OCI-M1 (cell line): ENCODE measurements at places on chromosomes 12 and 14.

DNA sequence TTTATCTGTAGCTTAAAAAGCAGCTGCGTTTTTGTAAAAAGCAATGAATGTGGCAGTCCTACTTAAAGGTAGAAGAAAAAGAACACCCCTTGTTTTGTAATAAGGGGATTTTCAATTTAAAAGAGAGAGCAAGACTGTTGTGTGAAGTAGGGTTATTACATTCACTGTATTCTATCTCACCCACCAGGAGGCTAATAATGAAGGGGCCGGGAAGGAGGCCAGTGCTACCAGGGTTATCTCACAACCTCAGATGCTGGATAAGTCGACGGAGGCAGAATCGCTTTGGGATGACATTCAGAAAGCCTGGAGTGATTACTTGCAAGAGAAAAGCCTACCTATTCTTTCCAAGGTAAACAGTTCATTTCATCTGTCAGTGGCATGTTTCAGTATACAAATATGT lies 97.7 kb downstream of the RMST start:
- no peak for DNase-seq

DNA sequence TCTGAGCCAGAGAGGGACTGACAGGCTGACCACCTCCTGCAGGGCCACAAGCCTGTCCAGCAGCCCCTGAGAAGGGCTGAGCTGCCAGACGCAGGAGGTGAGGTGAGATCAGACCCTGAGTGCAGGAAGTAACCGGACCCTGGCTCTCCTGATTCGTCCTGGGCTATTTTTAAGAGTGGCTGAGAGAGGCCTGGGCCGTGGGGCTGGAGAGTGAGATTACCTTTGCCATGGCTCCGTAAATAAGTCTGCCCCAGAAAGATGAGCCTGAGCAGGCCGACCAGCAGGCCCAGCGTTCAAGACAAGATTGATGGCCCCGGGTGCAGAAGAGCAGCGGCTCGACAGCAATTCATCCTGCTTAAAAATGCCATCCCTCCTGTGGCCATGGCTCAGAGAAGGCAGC lies 54.2 kb downstream of the SPTB start:
- no peak for DNase-seq

GRCh38 chr12:52433501-52434080 lies 580 bp downstream of the KRT75 start:
- DNase-seq: no peak

DNA sequence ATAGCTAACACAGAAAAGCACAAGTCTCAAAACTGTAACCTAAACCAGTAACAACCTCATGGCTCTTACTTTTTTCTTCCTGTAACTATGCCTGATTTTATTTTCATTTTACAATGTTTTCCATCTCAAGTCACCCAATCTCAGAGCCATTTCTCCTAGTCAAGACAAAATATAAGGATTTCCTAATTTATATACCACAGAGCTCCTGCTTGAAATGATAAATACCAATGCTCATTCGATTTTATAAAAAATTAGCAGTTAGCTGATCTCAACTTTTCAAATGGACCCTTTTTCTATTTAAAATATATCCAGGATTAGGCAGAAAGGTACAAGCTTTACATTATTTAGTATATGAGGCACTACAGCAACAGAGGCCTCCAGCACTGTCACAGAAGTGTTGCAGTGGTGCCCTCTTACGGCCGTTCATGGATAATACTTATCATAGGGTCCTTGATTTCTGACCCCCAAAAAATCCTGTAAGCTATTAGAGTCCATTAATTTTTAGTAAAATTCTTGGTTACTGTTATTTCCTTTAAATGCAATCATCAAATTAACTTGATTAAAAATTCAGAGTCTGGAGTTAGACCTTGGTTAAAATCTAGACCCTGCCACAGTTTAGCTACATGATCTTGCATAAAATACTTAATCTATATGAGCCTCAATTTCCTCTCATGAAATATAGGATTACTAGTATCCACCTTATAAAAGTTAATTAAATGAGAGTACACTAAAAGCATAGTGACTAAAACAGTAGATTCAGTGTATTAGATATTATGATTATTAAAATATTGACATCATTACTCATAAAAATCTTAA lies 68.3 kb downstream of the SEC23A start:
- DNase-seq: peak; percentile 39

- no peak for DNase-seq
Measured at GRCh38 chr12:69433653-69434052, 36.5 kb upstream of the FRS2 start.

- no peak for DNase-seq
Measured at GRCh38 chr12:51726931-51727330, 121.6 kb downstream of the FIGNL2 start.

DNA sequence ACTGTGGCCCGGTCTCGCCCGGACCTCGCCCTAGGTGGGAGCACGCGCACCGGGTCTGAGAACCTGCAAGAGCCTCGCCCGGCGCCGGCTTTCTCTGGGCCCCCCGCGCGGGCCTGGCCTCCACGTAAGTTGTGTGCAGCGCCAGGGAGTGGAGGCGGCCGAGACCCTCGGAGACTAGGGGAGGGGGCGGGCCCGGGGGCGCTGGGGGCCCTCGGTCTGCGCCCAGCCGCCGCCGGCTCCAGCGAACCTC lies 183 bp upstream of the PRMT8 start:
- DNase-seq: no peak

DNA sequence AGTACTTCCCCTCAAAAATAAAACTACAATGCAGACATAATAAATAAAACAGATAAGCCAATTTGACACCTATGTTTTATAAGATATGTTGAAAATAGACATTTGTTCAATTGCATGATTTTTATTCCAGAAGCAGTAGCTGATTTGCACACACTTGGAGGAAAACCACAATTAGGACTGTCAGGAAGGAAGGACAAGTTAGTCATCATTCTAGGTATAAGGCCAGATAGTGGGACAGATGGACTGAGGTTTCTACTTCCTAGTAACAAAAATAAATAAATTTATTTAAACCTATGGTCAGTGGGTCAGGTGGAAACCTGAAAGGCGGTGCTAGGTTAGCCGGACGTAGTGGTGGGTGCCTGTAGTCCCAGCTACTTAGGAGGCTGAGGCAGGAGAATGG lies 141.8 kb upstream of the RASSF8 start:
- no peak for DNase-seq

- DNase-seq: no peak
Measured at GRCh38 chr14:52825085-52825484, 33.7 kb upstream of the GNPNAT1 start.

DNA sequence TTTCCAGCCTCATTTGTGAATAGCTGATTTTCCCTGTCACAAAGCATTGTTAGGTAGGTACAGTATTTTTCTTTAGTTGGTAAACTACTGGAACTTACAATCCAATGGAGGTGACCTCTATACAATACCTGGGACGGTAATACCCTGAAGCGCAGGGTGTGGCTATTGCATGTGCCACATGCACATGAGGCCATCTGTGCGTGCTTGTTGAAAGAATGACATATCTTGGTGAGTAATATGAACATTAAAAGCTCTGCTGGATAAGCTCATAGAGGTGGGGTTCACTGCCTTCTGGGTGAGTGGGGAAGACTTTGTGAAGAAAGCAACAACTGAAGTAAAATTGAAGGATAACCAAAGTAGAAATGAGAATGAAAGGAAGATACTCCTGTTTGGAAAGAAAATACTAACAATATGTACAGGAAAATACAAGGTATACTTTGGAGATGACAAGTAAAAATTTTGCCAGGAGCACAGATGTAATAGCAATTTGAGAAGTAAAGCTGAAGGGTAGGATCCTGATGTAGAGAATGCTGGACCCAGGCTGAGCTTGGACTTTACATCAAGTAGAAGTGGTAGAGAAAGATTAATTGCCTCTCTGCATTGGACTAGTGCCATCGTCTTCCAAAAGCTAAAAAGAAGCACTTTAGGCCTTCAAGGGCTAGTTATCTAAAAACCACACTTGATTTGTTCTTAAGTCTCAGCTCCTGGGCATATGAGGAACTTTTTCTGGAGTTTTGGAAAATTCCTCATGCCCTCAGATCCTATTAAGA lies 97.1 kb downstream of the SLC38A6 start:
- DNase-seq: no peak

GRCh38 chr14:75961662-75962061 lies 20.1 kb downstream of the TGFB3 start:
- no peak for DNase-seq

DNA sequence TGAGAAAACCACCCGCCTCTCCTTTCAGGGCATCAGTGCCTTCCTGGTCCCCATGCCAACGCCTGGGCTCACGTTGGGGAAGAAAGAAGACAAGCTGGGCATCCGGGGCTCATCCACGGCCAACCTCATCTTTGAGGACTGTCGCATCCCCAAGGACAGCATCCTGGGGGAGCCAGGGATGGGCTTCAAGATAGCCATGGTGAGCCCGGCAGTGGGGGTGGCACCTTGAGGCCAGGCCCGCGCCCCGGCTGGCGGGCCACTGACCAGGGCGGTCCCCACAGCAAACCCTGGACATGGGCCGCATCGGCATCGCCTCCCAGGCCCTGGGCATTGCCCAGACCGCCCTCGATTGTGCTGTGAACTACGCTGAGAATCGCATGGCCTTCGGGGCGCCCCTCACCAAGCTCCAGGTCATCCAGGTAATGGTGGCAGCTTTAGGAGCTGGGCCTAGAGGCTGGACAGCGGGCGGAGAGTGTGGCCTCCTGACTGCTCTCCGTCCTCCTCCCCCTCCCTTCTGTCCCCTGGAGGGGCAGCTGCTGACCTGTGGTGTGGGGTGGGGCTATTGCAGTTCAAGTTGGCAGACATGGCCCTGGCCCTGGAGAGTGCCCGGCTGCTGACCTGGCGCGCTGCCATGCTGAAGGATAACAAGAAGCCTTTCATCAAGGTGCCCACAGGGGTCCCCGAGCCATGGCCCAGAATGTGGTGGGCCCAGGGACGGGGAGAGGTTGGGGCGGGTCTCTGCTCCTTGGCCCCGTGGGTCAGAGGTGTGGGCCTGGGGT lies 12.8 kb downstream of the ACADS start:
- no peak for DNase-seq

- no peak for DNase-seq
Measured at GRCh38 chr14:61153431-61153830, 127.7 kb downstream of the TMEM30B start.

- DNase-seq: no peak
Measured at GRCh38 chr12:58247633-58248032, 306.3 kb downstream of the ATP23 start.

DNA sequence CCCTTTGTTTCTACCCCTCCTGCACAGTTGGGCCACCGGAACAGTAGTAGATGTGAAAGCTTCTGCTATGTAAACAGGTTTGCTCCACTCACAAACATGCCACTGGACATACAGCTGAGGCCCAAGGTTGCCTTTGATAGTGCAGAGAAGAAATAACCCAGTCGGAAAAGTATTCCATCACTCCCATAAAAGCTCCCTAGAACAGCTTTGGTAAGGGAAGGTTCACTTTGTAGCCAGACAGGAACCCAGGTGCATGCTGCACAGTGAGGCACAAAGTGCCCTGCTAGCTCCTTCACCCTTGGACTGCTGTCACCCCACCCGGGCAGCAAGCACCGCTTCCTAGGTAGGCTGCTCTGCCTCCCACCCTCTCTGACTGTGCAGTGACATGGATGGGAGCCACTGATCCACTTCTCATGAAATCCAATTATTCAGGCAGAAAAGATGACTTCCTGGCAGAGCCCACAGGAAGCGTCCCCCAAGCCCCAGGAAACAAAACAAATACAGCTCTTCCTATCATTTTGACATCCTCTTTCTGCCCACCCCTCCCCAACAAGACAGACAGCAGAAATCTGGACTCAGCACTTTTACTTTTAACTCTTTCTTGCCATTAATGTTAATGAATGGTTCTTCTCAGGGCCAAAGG lies 100.2 kb downstream of the SRGAP1 start:
- DNase-seq: no peak

DNA sequence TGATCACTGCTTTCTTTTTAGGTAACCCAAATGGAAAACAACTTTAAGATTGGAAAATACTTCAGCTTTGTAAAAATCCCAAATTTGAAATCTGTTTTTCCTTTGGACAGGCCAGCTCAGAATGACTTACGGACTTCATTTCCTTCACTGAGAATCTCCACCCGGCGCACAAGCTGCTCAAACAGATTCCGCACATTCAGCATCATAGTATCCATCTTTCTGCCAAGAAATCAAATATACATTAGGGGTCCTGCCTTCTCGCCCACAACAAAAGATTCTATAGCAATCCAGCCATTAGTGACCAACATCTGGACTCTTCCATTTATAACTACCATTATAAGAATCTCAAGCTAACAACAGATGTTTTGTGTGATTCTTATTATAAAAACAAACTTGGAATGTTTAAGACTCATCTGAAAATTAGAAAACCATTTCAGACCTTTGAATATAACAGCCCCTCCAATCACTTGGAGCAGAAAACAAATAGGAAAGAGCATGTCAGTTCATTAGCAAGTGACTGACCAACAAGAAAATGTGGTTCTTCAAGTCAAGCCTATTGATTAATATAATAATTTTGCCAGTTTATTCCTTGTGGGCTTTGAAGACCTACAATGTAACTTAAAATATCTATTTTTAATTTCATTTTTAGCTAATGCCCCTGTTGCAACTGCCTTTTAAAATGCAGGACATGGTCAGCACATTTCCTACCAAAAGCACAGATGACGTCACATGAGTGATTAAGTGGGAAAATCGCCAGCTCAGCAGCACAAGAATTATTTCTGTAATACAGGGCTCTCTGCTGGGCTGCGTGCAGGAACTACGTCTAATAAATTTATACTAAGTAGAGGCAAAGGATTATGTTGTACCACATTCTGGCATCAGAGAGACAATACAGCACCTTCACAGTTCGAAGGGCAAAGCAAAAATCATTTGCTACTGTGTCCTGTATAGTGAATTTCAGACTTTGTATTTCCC lies 8.5 kb downstream of the RACGAP1 start:
- no peak for DNase-seq

DNA sequence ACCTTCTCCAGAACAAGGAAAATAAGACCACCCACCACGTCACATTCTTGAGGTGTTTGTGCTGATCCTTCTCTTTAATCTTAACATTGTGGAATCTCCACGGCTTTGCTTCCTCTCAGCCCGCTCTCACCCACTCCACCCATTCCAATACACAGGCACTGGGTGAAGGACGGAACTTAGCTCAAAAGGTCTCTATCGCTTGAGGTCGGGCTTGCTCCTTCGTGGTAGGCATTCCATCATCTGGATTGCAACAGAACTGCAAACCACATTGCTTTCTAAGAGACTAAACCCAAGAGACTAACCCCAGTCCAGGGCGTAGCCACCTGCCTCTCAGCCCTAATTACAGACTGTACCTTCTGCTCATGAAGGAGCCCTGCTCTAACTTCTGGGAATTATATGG lies 24.0 kb upstream of the MDM2 start:
- DNase-seq: no peak

DNA sequence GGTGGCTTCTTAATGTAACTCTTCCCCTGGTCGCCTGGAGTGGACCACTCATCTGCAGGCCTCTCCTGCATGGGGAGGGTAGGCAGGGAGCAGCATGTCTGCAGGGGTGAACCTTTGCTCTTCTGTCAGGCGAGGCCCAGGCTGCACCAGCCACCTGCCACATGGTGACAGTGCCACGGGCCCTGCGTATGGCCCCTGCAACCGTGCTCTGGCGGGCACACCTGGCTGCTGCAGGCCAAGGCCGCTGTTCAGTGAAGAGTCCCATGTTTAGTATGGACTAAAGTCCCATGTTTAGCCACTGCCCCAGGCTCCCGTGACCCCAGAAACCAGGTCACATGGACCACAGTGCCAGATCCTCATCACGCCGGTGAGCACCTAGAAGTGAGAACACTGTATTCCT lies 187.0 kb downstream of the ADGRD1 start:
- DNase-seq: no peak

GRCh38 chr14:99609245-99610170 lies 5.5 kb upstream of the CCDC85C start:
- no peak for DNase-seq
